Stimulated activated CD4-positive, alpha-beta T cell treated with anti-CD3 and anti-CD28 coated beads, Interleukin-1b, Interleukin-23, amount 100 ng/mL, for 4 hours (primary cell): ENCODE measurements at places on chromosomes 1 and 21.

- no peak for DNase-seq
Observed at GRCh38 chr1:157145076-157145475, 6.9 kb upstream of the ETV3 start.

DNA sequence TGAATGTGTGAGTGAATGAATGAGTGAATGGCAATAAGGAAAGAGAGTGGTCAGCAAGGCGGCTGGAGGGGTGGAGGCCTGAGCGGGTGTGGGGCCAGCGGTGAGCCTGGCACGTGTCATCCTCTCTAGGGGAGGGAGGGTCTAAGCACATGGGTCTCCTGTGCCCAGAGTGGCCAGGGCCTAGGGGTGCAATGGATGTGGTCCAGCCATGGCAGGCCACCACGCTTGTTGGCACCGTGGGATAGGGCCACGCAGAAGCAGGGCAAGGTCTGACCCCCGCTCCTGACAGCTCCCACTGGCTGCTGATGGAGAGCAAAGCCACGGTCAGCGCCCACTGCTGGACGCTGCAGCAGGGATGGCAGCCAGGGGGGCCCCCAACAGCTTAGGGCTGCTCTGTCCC, 19.5 kb upstream of the SPSB1 start:
- DNase-seq: no peak

DNA sequence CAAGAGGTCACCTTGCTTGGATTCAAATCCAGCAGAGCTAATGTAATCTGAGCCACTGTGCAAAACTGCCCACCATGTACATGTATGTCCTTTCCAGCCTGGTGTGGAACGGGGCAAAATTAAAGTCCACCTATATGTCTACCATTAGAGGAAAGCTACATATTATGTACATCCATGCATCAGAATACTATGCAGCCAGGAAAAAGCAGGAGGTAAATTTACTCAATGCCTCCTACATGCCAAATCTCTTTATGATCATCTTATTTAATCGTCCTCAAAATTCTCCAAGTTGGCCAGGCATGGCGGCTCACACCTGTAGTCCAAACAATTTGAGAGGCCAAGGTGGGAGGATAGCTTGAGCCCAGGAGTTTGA, 6.3 kb upstream of the ZNF683 start:
- DNase-seq: no peak

GRCh38 chr1:18719786-18720451, 89.3 kb downstream of the PAX7 start:
- no peak for DNase-seq

DNA sequence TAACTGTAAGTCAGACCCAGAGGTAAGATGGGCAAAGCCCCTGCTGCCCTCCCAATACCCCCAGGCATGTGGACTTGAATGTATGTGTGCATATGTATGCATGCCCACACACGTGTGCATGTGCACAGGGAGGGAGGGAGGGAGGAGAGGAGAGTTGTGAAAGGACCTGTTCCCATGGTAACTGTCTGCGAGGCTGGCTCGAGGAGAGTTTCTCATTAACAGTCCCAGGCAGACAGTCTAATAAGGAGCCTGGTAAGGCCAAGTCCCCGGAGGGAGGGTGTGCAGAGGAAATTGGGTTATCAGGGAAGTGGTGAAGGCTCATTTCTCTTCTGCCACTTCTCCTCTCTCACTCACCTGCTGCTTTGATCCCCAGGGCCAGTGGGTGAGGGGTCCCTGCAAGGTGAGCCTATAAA, 74.9 kb downstream of the NFASC start:
- no peak for DNase-seq

DNA sequence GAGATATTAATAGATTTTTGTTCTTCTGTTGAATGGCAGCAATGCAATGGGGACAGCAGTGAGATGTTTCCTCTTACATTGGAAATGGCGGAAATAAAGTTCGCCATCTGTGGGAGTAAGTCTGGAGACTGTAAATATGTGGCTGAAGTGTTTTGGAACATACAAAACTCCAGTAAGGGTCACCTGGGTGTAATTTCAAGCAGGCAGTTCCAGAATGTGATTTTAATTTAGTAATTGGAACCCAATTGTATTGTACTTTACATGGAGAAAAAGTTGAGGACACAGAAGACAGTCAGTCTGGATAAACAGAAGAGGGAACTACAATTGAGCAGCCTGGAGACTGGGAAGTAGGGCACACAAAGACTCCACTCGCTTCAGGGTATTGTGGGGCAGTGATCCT, 108.6 kb downstream of the NTMT2 start:
- DNase-seq: no peak
